ENCODE measurements at places on chromosomes 4 and X. TPM values are rescaled to one million over a fixed set of nuclear protein-coding genes. Genes with fewer than 3 reads are reported as not detected.

GRCh38 chrX:2486476-2487133 lies 14.2 kb downstream of the DHRSX start:
- no peak for DNase-seq

- DNase-seq = no peak
These were observed 8.2 kb downstream of the FANCB start for GRCh38 chrX:14864631-14865030.

- DNase-seq = no peak
These were observed 6.2 kb downstream of the LINC00632 start for GRCh38 chrX:140715787-140716186.

DNA sequence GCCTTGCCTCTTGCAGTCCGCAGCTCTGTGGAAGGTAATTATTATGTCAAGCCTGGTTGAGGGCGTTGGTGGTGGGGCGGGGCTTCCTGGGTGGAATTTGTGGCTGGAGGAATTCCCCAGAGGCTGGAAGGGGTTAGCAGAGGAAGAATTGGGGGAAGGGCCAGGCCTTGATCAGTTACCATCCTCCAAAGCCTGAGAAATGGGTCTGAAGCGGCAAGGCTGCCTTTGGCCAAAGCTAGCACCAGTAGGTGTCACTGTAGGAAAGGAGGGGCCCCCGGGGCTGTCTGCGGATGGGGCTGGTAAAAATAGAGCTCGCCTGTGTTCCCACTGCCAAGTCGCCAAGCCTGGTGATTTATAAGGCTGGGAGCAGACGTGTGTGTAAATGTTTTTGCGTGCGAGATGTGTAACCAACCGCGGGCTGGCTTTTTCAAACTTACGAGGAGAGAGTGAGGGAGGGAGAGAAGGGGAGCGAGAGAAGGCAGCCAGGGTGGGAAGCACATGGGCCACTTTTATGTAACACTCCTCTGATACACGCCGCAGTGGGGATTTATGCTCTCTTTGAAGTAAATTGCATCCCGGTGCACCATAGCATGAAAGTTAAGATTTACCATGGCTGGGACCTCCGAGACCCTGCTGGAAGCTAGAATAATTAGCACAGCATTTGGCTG lies 367.0 kb downstream of the BCOR start:
- no peak for DNase-seq

DNA sequence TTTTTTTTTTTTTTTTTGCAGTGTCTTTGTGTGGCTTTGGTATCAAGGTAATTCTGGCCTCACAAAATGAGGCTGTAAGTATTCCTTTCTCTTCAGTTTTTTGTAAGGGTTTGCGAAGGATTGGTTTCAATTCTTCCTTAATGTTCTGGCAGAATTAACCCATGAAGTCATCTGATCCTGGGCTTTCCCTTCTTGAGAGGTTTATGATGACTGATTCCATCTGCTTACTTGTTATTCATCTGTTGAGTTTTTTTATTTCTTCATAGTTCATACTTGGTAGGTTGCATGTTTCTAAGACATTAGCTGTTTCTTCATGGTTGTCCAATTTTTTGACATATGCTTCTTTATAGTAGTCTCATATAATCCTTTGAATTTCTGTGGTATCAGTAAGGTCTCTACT lies 181.4 kb upstream of the PDE5A start:
- no peak for DNase-seq

DNA sequence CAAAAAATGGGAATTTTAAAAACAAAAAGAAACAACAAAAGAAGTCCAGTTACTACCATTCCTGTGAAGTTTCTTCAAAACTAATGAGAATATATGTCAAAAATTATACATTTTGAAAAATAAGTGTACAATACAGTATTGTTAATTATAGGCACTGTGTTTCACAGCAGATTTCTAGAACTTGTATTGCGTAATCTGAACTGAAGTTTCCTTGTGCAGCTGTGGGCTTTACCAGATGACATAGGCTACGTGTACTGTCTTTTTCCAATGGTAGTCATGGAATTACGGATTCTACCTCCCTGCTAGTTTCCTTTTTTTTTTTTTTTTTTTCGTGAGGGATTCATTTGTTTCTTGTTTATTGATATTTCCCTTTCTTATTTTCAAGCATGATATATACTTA lies 113.8 kb upstream of the GABRA2 start:
- no peak for DNase-seq

GRCh38 chr4:65546882-65547416 lies 123.3 kb downstream of the EPHA5 start:
- DNase-seq = no peak

DNA sequence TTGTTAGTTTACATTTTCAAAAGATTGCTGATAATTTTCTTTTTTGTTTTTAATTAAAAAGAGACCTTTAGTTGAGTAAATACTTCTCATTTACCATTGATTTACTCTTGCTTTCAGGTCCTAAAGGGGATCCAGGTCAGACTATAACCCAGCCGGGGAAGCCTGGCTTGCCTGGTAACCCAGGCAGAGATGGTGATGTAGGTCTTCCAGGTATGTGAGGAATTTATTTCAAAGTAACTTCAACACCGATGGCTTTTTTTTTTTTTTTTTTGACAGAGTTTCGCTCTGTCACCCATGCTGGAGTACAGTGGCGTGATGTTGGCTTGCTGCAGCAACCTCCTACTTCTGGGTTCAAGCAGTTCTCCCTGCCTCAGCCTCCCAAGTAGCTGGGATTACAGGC lies 135.1 kb downstream of the IRS4 start:
- no peak for DNase-seq

- DNase-seq = no peak
These were observed 299.1 kb downstream of the EVC2 start for GRCh38 chr4:5409237-5409636.

DNA sequence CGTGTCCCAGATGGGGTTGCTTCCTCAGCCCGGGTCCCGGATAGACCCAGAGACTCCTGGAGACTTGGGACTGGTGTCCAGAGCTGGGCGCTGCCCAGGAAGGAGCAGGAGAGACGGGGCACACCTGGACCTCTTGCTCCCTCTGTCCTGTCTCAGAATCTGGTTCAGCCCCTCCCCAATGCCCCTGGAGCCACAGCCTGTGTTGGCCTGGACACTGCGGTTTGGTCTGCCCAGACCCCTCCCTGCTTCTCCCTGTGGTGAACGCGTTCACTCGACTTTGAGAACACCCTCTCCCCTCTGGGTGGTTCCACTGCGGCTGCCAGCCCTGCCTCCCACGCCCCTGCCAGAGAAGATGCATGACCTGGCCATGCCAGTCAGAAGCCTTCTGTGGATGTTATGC lies 111.1 kb downstream of the HMX1 start:
- DNase-seq = no peak

- no peak for DNase-seq
These were observed 8.4 kb downstream of the ANK2 start for GRCh38 chr4:113057891-113058290.

DNA sequence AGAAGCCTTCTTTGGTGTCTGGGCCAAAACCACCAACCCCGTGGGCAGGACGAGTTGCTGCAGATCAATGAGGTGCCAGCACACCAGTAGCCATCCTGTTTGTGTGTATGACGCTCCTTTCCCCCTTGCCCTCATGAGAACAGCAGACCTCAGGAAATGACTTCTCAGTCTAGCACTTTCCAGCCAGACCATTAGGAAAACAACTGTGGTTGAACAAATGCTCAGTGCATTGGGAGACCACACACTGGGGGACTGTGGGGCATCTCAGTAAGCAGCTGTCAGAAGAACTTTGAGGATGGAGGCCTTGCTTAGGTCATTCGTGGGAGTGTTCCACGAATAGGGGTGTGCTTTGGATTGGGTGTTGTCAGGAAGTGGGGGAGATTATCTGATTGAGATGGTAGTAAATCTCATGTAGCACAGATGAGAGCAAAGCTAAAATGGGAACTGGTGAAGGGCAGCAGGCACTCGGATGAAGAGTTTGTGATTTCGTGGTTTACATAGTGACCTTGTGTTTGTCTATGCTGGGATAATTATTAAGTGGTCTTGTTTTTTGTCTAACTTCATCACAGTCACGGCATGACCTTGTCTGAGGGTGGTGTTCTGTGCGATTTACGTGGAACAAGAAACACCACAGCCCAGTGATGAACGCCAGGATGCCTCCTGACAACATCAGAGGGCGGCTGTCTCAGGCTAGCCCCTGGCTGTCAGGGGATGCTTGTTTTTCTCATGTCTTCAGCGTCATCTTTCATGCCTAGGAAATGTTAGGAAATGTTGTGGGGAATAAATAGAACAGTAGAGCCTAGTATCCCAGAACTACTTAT lies 70.1 kb downstream of the USP46 start:
- no peak for DNase-seq

GRCh38 chrX:133600536-133600935 lies 185.2 kb upstream of the GPC4 start:
- no peak for DNase-seq

- DNase-seq = no peak
These were observed 613 bp upstream of the TMEM47 start for GRCh38 chrX:34657726-34658070.

DNA sequence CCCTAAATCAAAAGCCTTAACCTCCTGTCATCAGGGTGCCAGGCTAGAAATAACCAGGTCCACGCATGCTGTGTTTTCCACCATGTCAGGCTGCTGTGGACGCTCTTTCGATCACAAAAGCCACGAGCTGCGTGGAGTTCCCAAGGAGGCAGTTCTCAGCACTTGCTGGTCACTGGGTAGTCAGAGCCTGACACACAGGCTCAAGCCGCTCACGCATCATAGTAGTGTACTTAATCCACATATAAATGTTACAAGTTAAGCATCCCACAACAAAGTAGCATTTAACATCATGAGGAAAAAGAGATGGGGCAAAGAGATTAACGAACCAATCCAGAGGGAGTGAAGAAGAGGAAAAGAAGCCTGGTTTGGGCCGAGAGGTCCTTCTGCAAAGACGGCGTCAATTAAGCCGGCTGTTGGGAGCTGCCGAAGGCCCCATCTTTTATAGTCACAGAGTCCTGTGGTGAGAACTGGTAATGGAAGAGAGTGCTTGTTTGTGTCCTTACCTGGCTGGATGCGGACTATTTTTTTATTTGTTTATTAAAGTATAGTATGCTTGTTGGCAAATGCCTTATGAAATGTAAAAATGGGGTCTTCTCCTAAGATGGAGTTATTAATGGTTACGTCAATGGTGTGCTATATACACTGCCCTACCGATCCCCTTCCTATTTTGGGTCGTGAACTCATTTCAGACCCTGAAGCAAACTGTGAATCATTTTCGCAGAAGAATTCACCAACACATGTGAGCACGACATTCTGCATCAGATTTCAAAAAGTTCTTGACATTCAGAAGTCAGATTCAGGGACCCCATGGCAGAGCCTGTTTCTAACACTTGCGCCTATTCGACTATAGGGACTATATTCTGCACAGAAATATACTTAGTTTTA lies 675 bp downstream of the PRIMPOL start:
- no peak for DNase-seq

DNA sequence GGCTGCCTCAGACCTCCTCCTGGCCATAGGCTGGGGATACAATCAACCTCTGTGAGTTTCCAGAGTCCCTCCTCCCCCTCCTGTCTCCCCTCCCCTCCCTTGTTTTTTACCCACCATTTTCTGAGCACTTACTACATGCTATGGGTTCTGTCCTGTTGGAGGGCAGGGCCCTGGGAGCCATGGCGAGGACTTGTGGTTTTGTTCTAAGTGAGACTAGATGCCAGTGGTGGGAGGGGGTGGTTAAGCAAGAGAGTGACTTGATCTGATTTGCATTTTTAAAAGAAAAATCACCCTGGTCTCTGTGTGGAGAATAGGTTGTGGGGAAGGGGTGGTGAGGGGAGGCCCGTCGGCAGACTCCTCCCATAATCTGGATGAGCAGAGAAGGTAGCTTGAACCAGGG lies 39.5 kb downstream of the EFNB1 start:
- no peak for DNase-seq

Gene NMU
- 0.54 TPM for total RNA-seq

Gene NDNF
- 0.10 TPM for total RNA-seq

Gene RHOXF2B
- 0.10 TPM for total RNA-seq

Gene P2RY10
- total RNA-seq = not detected

Gene AMOT
- total RNA-seq = 4.0 TPM

Gene GAGE12H
- not detected for total RNA-seq

Gene MRPS18C
- 50.8 TPM for total RNA-seq
